ENCODE measurements at places on chromosomes 5 and 9.

DNA sequence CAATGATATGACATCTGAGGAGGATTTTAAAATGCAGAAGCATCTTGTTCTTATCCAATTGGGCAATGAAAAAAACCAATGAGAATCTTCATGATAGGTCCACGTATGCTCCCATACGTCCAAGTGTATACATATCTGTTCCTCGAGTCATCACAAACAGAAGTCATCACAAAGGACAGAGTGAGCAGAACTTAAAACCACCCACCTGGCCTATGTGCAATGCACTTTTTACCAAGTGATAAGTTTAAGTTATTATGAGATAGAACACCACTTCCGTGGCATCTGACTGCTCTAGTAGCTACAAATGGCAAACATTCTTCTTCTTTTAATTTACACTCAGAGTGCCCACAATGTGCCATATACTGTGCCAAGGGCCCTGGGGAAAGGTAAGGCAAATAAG lies 82.4 kb downstream of the PPP2R2B start:
- no peak for DNase-seq

GRCh38 chr5:62653001-62653863 lies 74.6 kb downstream of the LRRC70 start:
- peak; percentile 1 for DNase-seq

- no peak for DNase-seq
Measured at GRCh38 chr5:87302061-87302460, 34.4 kb downstream of the RASA1 start.

DNA sequence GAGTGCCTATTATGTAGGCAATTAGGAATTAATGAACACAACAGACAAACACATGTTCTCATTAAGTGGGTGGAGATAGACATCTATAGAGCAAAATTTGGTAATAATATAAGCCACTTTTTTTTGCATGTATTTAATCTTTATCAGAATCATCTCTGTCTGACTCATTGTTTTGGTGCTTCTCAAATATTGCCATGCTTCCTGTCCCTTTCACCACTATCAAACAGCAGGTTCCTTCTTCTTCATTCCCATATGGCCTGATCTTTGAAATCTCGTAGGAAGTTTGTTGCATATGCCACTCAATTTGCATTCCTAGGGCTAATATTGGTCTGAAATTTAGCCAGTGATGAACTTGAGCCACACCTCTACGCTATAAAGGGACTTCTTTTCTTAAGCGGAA lies 128.9 kb upstream of the SPEF2 start:
- DNase-seq = peak; percentile 10

DNA sequence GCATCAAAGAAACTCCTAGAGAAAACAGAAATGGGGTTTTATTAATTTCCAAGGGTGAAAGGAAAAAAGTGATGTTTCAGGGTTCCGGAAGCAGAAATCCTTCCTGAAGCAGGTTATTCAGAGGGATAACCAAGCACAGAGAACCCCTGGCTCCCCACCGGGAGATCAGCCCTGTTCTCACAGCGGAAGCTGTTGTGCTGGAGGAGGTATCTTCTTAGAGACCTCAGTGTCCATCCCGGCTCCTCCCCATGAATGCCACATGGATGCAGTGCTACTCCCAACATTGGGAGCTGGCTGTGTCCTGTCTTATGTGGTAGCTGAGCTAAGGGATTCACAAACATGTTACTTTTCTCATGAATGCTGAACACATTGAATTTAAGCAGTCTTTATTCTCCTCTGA lies 80.9 kb upstream of the IRX2 start:
- no peak for DNase-seq

DNA sequence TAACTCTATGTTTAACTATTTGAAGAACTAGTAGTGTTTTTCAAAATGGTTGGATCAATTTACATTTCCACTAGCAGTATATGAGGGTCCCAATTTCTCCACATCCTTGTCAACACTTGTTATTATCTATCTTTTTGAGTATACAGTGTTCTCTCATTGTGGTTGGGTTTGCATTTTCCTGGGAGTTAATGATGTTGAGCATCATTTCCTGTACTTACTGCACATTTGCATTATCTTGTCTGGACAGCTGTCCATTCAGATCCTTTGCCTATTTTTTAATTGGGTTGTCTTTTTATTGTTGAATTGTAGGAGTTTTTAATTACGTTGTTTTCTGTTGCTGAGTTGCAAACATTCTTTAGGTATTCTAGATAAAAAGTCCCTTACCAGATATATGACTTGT lies 103.4 kb upstream of the LRRTM2 start:
- DNase-seq = no peak

DNA sequence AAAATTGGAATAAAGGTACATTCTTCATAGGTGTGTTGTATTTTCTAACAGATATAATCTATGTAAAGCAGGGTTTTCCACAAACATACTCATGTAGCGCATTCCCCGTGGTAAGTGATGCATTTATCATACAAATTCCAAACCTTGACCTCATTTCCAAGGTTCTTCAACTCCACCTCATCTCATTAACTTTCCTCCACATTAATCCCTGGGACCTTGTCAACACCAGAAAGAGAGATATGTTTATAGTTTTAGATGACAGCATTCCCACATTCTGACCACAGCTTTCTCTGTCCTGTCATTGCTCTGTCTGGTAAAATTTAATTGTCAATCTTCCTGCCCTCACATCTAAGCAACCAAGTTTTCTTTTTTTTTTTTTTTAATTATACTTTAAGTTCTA lies 415.1 kb downstream of the TMEM161B start:
- no peak for DNase-seq

DNA sequence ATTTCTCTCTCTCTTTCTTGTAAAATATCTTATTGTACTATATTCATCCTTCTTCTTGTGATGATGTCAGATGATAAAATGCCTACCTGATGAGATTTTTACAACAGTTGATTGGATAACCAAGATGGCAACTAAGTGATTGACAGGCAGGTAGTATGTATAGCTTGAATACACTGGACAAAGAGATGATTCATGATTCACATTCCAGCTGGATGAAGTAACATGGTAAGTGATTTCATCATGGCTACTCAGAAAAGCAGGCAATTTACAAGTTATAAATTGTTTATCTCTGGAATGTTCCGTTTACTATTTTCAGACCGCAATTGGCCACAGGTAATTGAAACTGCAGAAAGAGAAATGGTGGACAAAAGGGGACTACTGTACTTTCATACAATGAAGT lies 1471.7 kb upstream of the C9orf72 start:
- no peak for DNase-seq
